ENCODE measurements at places on chromosomes 4 and X.
A peak's percentile ranks its signal among the peaks of the same experiment; 100 is the strongest.

DNA sequence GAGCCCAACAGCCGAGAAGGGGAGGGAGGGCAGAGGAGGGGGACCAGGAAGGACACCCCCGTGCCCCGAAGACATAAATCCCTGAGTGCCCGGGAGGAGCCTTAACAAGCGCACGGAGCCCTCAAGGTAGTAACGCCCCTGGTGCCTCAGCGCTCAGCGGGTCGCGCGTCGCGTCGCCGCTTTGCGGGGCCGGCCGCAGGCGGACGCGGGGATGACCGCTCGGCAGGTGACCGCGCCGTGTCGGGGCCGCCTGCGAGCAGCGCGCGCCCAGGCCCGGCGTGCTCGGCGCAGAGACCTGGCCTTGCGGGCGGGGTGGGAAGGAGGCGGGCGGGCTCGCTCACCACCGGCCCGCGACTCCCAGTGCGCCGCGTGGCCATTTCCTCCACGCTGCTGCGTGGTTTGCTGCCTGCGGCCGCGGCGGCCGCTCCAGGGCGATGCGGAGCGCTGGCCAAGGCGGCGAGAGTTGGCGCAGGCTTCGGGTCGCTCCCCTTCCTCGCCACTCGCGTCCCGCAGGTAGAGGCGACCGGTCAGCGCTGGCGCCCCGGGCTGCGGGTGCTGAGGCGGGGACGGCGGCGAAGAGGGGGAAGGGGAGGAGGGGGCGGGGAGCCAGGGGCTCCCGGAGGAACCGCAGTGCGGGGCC is 632 bp downstream of the CCSER1 start:
- DNase-seq, result no peak

DNA sequence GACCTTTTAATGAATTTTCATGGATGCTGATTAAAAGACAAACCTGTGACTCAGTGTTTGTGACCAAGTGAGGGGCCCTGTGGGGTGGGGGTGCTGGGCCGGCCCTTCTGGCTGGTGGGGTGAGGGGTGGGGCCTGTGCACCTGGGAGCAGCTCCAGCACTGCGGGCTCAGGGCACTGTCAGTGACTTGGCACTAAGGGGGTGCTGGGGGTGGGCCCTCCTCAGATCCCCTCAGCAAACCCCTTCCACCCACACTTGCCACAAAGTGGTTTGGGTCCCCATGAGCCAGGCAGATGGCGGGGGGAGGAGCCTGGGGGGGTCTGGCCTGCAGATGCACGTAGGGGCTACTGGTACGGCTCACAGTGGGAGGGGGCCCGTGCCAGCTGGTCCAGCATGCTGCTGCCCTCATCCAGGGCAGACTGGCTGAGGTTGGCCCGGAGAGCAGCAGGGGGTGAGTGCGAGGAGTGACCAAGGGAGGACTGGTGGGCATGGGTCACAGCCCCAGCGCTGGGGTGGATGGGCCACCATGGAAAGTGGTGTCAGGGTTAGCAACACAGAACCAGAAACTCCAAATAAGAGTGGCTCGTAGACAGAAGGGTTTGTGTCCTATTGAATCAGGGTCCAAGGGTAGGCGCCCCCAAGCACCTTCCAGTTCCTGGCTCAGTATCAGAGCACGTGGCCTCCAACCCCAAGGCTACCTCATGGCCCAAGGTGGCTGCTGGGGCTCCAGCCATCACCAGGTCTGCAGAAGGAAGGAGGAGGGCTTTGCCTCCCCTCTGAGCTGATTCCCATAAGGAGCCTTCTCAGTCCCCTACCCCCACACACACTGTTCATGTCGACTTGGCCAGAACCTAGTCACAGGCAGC is 10.1 kb downstream of the NKX1-1 start:
- DNase-seq, result no peak

GRCh38 chrX:133849676-133850075 is 135.7 kb downstream of the GPC3 start:
- no peak for DNase-seq

DNA sequence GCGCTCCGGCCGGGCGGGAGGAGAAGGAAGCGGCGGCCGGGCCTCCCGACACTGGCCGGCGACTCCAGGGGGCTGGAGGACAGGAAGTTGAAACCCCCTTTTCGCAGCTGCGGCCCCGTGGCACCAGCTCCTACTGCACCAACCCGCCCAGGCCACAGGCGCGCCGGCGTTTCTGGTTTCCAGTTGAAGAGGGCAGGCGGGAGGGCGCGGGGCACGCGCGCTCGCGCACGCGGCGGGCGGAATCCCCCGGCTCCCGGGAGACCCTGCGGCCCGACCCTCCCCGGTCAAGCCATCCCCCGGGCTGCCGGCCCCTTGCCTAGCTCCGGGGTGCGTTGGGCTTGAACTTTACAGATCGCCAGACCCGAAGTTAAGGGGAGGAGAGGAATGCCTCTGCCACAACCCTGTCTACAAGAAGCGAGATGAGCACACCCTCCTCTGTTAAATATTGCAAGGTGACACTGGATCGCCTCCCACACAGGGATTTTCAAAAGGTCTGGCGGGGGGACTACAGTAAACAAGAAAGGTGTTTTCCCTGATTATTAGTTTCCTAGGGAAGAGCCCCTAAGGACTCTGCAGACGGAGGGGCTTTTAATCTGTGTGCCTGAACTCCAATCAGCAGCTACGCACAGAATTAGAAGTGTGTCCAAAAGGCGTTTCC is 1.4 kb downstream of the ELOVL6 start:
- DNase-seq, result peak; percentile 49

- no peak for DNase-seq
Measured at GRCh38 chr4:118281611-118282442, 71.0 kb downstream of the PRSS12 start.

DNA sequence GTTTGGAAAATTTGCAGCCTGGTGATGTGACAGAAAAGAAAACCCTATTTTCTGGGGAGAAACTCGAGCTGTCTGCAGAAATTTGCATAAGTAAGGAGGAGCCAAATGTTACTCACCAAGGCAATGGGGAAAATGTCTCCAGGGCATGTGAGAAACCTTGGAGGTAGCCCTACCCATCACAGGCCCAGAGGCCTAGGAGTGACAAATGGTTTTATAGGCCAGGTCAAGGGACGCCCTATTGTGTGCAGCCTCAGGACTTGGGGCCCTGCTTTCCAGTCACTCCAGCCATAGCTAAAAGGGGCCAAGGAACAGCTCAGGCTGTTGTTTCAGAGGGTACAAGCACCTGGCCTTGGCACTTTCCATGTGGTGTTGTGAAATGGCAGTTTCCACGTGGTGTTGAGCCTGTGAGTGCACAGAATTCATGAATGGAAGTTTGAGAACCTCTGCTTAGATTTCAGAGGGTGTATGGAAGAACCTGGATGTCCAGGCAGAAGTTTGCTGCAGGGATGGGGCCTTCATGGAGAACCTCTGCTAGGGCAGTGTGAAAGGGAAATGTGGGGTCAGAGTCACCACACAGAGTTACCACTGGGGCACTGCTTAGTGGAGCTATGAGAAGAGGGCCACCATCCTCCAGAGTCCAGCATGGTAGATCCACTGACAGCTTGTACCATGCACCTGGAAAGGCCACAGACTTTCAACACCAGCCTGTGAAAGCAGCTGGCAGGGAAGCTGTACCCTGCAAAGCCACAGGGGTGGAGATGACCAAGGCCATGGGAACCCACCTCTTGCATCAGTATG is 637.6 kb upstream of the EPHA5 start:
- no peak for DNase-seq

GRCh38 chr4:75672461-75673026 is 667 bp downstream of the G3BP2 start:
- peak; percentile 78 for DNase-seq

GRCh38 chr4:38815885-38816782 is 11.5 kb upstream of the TLR1 start:
- DNase-seq, result no peak

DNA sequence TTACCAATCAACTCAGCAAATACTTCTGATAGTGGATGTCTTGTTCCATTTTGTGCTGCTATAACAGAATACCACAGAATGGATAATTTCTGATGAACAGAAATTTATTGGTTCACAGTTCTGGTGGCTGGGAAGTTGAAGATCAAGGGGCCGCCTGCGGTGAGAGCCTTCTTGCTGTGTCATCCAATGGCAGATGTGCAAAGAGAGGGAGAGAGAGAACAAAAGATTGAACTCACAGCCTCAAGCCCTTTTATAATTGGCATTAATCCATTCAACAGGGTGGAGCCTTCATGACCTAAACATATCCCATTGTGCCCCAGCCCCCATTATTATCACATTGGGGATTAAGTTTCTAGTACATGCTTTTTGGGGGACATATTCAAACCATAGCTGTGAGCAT is 86.1 kb downstream of the ADGRG4 start:
- no peak for DNase-seq

DNA sequence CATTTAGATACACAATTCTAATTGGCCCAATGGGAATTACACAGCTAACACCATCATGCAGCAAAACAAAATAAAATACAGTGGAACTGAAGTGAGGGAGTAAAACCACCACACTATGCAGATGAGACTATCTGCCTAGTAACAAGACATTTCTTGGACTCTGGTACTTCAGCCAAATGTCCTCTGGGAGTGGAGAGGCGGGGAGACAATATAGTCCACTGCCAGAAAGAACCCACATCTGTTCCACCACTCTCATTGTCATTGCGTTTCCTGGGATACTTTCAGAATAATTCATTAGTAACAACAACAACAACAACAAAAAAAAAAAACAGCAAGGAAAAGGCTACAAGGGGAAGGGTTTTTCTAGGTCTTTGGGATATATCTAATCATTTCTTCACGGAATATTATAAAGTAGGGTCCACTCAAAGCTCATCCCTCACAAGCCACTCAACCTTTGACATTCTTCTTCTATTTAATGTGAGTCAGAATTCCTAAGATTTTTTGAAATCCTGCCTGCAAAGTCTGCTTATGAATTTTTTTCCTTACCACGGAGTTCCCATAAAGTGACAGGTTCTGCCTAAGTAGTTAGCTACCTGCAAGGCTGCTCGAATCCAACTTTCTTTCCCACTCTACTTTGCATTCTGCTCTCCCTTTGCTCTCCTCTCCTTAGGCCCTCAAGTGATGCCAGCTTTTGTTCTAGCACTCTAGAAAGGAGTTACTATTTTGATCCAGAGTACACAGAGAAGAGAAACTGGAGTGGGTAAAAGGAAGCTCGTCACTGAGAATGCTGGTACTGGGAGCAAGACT is 254.6 kb downstream of the CHIC1 start:
- DNase-seq, result no peak

GRCh38 chr4:1271686-1272085 is 18.0 kb upstream of the MAEA start:
- no peak for DNase-seq

DNA sequence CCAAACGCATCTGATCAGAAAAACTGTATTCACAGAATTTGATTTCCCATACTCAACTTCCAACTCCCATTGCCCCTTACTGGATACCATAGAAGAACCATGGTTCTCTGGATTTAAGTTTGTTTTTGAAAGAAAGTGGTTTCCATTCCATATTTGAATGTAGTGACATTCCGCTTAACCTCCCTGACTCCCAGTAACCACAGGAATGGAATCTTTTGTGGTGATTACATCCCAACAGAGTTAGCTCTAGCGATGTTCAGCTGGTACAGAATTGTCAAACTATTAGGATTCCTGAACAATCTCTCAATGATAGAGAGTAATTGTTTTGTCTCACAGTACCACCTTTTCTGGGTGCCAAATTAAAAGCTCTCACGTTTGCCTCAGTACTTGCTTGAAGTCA is 1.7 kb downstream of the NUDT10 start:
- no peak for DNase-seq

DNA sequence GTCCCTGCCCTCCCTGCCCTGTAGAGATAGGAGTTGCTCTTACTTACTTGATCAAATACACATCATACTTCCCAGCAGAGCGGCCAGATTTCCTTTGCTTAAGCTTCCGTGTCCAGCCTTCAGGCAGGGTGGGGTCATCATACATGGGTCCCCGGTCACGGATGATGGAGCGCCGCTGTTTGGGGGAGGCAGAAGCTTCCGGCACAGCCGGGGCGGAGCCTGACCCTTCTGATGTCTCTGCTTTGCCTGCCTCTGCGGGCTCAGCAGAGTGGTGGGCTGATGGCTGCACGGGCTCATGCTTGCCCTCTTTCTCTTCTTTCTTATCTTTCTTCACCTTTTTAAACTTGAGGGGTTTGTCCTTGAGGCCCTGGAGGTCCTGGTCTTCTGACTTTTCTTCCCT is 12.5 kb upstream of the IRAK1 start:
- no peak for DNase-seq

GRCh38 chrX:17584248-17584681 is 153.0 kb upstream of the SCML1 start:
- DNase-seq, result no peak

DNA sequence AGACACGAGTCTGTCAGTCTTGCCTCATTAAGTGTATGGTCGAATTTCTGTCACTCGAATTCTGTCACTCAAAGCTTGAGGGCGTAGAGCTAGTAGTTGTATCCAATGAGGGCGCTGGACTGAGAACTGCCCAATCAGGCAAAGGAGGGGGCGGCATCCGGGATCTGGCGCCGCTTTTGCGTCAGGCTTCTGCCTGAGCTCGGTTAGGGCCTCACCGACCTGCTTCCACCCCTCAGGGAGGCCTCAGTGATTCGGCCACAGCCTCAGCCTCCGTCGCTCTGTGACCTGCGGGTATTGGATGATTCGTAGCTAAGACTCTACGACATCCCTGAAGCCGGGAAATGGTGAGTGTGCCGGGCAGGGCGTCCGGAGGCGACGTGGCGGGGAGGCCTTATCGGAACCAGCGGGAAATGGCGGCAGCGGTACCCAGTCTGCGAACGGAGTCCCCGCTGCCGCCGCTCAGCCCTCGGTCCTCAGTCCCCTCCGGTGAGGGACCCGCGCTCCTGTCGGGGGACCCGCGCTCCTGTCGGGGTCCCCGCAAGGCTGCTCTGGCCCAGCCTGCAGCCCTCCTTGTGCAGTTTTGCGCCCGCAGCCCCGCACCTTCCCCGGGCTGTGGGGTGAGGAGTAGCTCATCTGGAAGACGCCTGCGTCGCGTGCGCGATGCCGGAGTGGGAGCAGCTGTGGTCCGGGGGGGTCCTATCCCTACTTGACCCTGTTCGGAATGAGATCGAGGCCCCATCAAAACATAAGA is 88.3 kb downstream of the ZNF718 start:
- DNase-seq, result peak; percentile 14

GRCh38 chrX:7147413-7147977 is at the start of gene STS:
Gene STS (plus strand): TSS chrX:7147712. CDS start chrX:7253200, 105,488 bp downstream.
- peak; percentile 30 for DNase-seq

DNA sequence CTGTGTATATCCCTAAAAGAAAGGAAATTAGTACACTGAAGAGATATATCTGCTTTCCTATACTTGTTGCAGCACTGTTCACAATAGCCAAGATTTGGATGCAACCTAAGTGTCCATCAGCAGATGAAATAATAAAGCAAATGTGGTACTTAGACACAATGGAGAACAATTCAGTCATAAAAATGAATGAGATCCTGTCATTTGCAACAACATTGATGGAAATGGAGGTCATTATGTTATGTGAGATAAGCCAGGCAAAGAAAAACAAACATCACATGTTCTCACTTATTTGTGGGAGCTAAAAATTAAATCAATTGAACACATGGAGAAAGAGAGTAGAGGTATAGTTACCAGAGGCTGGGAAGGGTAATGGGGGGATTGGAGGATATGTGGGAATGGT is 611.9 kb downstream of the STPG2 start:
- DNase-seq, result no peak

Data from CD4-positive, alpha-beta T cell treated with Interferon alpha-2 for 1 hour (primary cell).